ENCODE measurements at places on chromosomes 1 and 21.
A peak's percentile ranks its signal among the peaks of the same experiment; 100 is the strongest.

GRCh38 chr1:75067975-75068374 is 66.2 kb upstream of the LHX8 start:
- DNase-seq: no peak

DNA sequence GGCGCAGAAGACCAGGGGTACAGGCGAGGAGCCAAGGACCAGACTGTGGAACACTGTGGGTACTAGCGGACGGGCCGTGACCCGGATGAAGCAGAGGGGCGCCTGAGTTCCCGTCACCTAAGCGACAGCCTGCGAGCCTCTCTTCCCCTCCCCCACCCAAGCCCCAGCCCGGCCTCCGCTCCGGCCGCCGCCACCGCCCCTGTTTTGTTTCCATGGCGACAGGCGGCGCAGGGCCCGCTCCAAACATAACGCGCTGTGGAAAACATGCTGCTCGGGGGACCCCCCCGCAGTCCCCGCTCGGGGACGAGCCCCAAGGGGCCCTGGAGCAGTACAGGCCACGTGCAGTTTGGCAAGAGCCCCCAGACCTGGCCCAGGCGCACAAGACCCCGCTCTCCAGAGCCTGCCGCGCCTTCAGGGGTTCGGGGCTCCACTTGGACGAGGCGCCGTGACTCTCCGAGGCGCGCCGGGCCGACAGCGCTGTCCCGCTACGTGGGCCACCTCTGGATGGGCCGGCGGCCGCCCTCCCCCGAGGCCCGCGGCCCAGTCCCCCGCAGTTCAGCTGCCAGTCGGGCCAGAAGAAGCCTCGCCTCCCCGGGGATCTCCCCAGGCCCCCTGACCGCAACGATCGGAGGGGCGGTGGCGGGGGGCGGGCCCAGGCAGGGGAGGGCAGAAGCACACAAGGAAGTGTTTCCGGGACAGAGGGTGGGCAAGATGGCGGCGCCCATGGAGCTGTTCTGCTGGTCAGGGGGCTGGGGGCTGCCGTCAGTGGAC is at the start of gene MTX1:
TSS of gene MTX1 (plus strand) at position 155 of the 771 bp plus-strand sequence. CDS start at position 265, 110 bp downstream.
- peak; percentile 78 for DNase-seq

DNA sequence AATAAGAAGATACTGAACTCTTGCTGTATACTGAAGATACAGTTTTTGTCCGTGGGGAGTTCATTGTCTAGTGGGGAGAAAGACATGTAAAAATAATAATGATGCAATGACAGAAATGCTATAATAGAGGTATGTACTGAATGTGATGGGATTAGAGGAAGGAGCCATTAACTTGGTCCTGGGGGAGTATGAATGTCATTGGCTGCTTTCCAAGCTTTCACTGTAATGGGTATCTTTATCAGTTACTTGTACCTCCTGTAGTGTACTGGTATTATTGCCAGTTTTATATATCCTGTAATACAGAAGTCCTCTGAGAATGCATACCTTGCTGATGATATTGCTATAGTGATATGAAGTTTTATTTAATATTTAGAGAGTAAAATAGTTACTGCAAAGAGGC is 7.4 kb downstream of the BTBD8 start:
- no peak for DNase-seq

DNA sequence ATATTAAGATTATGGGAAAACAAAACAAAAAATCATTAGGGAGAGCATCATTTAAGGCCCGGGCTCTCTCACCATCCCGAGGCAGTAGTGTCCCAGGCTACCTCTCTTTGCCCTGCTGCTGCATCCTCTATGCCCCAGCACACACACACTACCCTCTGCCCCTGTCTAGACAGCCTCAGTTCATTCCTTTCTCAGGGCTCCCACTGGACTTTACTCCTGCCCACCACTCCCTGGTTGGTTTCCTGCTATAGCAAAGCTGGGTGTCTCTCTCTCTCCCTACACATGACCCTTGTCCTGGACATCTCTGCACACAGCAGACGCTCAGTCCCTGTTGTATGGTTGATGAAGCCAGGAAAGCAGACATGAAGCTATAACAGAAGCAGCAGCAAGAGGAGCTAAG is 30.7 kb downstream of the GNG12 start:
- no peak for DNase-seq

DNA sequence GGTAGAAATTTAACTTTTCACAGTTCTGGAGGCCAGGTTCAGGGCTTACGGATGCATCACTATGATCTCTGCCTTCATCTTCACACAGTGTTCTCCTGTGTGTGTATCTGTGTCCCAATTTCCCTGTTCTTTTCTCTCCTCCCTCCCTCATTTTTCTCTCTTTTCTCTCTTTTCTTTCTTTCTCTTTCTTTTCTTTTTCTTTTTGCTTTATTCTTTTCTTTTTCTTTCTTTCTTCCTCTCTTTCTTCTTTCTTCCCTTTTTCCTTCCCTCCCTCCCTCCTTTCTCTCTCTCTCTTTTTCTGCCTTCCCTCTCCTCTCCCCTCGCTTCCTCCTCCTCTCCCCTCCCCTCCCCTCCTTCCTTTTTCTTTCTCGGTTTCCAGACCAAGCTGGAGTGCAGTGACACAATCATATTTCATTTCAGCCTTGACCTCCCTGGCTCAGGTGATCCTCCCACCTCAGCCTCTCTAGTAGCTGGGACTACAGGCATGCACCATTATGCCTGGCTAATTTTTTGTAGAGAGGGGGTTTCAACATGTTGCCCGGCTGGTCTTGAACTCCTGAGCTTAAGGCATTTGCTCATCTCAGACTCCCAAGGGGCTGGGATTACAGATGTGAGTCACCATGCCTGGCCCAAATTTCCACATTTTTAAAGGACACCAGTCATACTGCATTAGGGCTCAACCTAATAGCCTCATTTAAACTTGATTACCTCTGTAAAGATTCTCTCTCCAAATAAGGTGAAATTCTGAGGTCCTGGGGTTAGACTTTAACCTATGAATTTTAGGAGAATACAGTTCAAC is 115.9 kb downstream of the HUNK start:
- no peak for DNase-seq

GRCh38 chr1:24154215-24154614 is 11.3 kb upstream of the IL22RA1 start:
- no peak for DNase-seq

DNA sequence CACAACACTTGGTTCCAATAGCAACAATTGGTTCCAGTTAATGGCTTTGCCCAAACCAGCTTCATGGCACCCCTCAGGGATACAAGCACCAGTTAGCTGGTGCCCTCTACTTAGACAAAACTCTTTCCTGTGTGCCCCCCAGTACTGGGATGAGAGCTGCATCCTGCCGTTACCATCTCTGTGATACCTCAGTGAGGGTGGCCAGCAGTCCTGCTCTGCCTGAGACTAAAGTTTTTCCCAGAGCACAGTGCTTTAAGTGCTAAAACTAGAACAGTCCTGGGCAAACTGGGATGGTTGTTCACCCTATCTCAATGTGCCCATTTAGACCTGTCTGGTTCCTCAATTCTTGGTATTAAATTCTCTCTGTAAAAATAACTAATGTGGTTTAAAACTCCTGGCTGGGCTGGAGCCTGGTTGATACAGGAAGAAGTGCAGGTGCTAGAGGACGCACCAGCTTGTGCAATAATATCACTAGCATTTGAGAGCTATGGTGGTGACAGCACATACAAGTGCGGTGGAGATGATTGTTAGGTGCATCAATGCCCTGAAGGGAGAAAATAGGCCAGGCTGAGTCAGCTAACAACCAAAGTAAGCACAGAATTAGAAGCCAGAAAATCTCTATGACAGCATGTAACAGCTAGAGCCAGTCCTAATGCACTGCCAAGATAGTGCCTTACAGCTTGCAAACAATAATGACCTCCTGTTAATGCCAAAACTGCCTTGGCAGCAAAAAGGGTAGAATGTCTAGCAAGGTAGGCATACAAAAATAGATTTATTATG is 179.8 kb upstream of the GALNT2 start:
- DNase-seq: no peak

GRCh38 chr1:215079456-215079855 is 3.1 kb upstream of the KCNK2 start:
- DNase-seq: no peak

- no peak for DNase-seq
Observed at GRCh38 chr1:83998205-83998497, 781 bp downstream of the TTLL7 start.

DNA sequence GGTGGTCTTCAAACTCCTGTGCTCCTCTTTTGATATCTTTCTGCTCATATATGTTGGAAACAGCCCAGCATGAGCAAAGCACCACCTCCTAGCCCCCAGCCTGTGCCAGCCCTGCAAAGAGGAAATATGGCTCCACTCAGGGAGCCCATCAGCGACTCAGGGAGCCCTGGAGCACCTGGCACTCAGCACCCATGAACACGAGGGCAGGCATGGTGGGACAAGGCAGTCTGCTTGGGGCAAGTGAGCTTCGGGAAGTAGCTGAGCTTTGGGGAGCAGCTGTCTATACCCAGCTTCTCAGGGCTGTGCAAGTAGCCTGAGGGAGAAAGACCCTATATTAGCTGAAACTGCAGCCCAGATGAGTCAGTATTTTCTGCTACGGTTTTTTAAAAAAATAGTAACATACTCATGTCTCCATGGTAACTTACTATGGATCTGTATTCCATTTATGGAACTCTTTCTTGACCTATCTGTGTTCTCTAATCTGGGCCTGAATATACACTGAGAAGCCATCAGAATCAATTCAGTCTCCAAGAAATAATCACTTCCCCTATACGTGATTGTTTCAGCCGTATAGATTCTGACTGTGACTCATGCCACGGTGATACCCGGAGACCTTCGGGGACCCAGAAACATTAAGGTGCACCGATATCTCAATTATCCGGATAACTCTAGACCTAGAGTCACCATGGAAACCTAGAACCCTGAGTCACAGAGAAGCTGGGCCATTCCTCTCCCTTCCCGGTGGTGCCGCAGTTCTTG is 1.5 kb upstream of the ETS2 start:
- no peak for DNase-seq

DNA sequence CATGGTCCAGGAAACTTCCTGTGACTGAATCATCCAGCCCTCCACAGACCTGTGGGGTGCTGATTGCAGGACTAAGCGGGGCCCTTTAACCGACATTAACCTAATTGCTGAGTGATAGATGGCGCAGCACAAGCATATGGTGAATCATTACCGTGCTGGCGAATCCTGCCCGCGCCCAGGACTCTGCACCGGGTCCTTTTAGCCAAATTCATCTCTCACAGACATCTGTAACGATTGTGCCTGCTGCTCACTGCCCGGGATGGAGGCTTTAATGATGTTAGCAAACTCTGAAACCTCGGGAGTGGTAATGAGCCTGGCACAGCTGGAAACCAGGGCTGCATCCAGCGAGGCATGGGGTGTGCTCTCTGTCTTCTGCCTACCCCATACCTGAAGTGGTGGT is 147.3 kb upstream of the CD34 start:
- DNase-seq: no peak

DNA sequence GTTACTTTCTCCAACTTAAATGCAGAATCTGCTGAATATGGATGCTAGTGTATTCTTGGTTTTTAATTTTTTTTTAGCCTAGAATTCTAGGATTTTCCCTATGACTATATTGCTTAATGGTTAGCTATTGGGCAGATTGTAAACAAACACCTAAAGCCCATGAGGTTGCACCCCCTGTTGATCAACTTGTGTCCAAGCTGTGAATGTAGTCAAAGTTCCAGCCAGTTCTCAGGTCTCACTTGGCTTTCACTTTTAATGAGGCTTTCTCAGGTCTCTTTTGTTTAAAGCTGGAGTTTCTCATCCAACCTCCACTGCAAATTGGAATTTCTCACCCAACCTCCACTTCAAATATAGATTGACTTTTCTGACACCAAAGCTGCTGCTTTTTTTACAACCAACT is 35.9 kb downstream of the FCER1A start:
- DNase-seq: no peak

DNA sequence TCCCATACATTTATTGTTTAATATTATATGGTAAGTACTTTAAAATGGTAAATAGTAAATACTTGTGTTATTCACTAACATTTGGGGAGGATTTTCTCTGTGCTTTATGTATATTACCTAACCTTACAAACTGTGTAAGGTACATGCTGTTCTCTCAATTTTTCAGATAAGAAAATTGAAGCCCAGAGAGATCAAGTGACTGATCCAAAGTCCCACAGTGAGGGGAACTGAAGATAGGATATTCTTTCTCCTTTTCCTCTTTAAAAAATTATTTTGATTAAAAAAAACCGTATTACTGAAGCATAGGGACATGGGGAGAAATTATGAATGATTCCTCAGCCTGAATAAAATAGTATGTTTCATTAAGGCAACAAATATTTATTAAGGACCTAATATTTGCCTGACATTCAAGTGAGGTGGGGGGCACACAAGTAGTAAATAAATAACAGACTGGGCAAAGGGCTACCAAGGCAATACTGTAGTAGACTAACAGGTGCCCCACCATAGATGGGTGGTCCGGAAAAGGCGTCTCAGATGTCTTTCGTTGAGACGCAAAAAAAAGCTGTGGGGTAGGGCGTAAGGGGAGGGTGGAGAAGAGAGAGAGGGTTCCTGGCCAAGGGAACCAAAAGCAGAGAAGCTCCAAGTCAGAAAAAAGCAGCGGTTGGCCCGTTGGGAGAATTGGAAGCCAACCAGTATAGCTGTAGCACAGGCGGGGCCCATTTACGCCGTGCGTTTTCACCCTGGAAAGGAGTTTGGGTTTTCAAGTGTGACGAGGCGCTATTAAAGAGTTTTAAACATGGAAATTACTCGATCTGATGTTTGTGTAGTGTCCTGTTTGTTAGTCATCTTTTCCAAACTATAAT is 944 bp upstream of the AGO3 start:
- DNase-seq: no peak

- DNase-seq: no peak
Observed at GRCh38 chr1:185376288-185376687, 59.2 kb upstream of the IVNS1ABP start.
